ENCODE measurements at places on chromosomes 4 and X. TPM values are rescaled to one million over a fixed set of nuclear protein-coding genes. Genes with fewer than 3 reads are reported as not detected.
A peak's percentile ranks its signal among the peaks of the same experiment; 100 is the strongest.

- no peaks in the 10 kb centered on the region for H3K27me3 ChIP-seq
- no peaks in the 10 kb centered on the region for H3K36me3 ChIP-seq
- no peaks in the 10 kb centered on the region for H3K4me1 ChIP-seq
- peak overlapping the region; percentile 61 for H3K4me3 ChIP-seq
These were observed 37.3 kb upstream of the ARAF start for GRCh38 chrX:47523713-47524166.

- H3K27me3 ChIP-seq: no peaks in the 10 kb centered on the region
- no peaks in the 10 kb centered on the region for H3K4me1 ChIP-seq
- no peak for DNase-seq
- H3K4me3 ChIP-seq: no peak overlapping the region
- no peak overlapping the region for H3K27ac ChIP-seq
These were observed 79.6 kb downstream of the COMMD8 start for GRCh38 chr4:47383829-47384427.

- H3K27ac ChIP-seq: no peak overlapping the region
- no peaks in the 10 kb centered on the region for H3K36me3 ChIP-seq
- H3K4me3 ChIP-seq: no peak overlapping the region
- DNase-seq: no peak
- H3K27me3 ChIP-seq: no peaks in the 10 kb centered on the region
These were observed 269.4 kb downstream of the IL15 start for GRCh38 chr4:141905751-141906150.

The RIPPLY1 gene
- polyA plus RNA-seq: 0.08 TPM

The LAS1L gene
- 23.5 TPM for polyA plus RNA-seq

DNA sequence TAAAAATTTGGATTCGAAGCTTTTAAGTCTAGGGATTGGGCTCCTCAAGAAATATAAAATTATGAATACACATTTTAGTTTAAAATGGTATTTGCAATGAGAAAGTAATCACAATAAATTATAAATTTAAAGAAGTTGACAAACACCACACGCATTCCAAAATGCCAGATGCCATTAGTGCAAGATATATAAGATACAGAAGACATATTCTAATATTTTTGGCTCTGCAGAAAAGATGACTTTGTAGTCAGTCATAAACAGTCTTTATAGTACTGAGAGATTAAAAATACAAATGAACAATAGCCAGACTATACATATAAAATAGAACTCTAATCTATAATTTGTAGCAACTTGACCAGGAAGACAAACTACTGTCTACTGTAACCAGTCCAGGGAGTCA lies 309.0 kb upstream of the PABPC4L start:
- no peak overlapping the region for H3K27ac ChIP-seq
- no peak for DNase-seq
- H3K27me3 ChIP-seq: no peaks in the 10 kb centered on the region
- H3K36me3 ChIP-seq: no peaks in the 10 kb centered on the region

The HSD17B13 gene
- 0.08 TPM for polyA plus RNA-seq
